Left lobe of liver (tissue), 2 donors: ENCODE measurements at places on chromosomes 13 and 19.
A peak's percentile ranks its signal among the peaks of the same experiment; 100 is the strongest.

- DNase-seq = no peak
Measured at GRCh38 chr19:11020982-11021759, 60.3 kb downstream of the SMARCA4 start.

DNA sequence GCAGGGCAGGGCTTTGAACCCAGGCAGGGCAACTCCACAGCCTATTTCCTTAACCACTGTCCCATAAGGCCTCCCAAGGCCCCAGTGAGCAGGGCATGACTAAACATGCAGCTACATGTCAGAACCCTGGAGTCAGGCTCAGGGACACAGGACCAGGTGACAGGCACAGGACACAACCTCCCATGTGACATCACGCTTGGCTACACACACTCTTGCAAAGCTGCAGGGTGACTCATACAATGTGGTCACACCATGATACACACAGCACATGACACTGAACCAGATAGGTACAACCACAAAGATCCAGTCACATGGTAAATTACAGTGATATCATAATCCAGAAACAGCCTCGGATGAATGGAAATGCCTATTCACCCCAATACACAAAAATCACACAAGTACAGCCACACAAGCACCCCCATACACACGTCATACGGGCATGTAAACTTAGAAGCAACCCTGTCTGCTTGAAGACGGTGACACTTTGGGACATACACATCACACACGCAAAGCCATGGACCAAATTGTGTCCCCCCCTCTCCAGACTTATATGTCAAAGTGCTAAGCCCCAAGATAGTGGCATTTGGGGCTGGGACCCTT, 14.5 kb downstream of the KLK4 start:
- no peak for DNase-seq

GRCh38 chr19:16330368-16330801, 5.8 kb downstream of the KLF2 start:
- peak; percentile 62 for DNase-seq

DNA sequence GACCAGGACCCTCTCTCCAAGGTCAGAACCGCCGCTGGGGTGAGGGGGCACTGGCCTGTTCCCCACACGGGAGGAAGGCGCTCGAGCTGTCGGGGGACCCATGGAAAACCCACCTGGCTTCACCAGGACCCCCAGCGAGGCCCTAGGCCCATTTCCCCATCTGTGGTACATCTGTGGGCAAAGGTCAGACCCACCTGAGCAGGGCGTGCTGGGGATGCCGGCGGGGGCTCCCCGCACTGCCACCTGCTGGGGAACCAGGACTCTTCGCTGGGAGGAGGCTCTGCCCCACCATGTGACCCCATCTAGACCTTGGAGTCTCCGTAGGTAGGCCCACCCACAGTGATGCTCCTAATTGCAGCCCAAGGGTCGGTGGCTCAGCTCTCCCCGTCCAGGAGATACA, 511 bp downstream of the WDR88 start:
- DNase-seq = no peak

DNA sequence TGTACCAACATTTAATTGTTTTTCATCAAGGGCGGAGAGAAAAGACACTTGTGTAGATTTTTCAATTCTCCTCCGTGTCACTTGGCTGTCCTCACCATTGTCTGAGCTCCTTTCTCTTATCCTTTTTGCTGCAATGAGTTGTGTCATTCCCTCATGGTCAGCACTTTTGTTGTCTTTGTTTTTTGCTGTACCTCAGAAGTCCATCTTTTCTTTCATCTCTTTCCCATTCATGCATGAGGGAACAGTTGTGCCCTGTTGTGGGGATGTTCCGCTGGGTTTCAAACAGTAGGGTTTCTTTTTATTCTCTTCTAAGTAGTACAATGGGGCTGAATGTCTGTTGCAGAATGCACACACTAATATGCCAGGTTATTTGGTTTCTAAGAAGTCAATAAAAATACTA, 222.6 kb downstream of the TM9SF2 start:
- no peak for DNase-seq

GRCh38 chr13:88526186-88526852, 855.1 kb downstream of the SLITRK5 start:
- DNase-seq = no peak

DNA sequence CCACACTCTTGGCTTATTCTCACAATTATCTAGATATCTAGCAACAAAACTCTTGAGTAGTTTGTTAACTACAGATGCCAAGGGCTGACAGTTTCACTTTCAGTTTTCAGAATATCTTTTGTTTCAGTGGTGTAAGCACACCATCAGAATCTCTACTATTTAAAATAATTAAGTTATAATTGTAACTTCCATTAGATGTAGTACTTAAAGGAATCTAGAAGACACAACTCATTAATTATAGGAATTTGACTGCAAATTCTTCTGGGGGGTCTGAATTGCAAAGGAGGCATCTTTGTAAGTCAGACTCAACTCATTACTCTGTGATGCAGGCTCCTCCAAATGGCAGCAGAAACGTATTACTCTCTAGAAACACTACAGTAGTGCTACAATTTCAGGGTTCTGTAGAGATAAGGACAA, 44.9 kb upstream of the USPL1 start:
- DNase-seq = no peak

- no peak for DNase-seq
Measured at GRCh38 chr19:9913237-9914000, 22.9 kb downstream of the OLFM2 start.

GRCh38 chr19:15820646-15821045, 5.2 kb upstream of the OR10H1 start:
- no peak for DNase-seq

- DNase-seq = no peak
Measured at GRCh38 chr13:111210544-111211469, 95.7 kb downstream of the ARHGEF7 start.

GRCh38 chr13:49418206-49418605, 25.7 kb downstream of the CAB39L start:
- no peak for DNase-seq

- peak; percentile 97 for DNase-seq
Measured at GRCh38 chr19:18385675-18386542, at the start of gene GDF15. GDF15 (plus strand) TSS chr19:18386158; CDS start chr19:18386190, 32 bp downstream.

- no peak for DNase-seq
Measured at GRCh38 chr13:43936647-43937046, 56.9 kb downstream of the LACC1 start.

GRCh38 chr13:35549481-35549880, 73.0 kb upstream of the MAB21L1 start:
- DNase-seq = no peak

- no peak for DNase-seq
Measured at GRCh38 chr19:7676854-7677253, at the start of gene MCEMP1. MCEMP1 (plus strand) TSS chr19:7677090; CDS start chr19:7677121, 31 bp downstream.

GRCh38 chr13:34567597-34567996, 374.5 kb upstream of the NBEA start:
- no peak for DNase-seq

DNA sequence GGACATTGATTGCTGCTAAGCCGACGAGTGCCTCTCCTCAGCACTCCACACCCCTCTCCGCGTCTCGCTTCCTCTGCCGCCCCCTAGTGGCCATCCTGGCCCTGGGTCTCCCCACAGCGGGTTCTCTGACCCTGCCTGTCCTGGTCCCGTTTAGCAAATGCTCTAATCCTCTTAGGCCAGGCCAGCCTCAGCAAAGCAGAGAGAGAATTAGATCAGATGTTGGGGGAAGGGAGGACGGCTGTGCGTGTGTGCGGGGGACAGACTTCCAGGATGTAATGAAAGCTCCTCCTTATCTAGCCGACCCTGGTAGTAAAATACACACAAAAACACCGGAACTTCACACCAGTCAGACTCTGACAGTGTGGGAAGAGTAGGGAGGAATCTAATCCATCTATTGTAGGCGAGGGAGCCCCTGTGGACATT, 4.5 kb downstream of the TPRX2 start:
- peak; percentile 84 for DNase-seq

DNA sequence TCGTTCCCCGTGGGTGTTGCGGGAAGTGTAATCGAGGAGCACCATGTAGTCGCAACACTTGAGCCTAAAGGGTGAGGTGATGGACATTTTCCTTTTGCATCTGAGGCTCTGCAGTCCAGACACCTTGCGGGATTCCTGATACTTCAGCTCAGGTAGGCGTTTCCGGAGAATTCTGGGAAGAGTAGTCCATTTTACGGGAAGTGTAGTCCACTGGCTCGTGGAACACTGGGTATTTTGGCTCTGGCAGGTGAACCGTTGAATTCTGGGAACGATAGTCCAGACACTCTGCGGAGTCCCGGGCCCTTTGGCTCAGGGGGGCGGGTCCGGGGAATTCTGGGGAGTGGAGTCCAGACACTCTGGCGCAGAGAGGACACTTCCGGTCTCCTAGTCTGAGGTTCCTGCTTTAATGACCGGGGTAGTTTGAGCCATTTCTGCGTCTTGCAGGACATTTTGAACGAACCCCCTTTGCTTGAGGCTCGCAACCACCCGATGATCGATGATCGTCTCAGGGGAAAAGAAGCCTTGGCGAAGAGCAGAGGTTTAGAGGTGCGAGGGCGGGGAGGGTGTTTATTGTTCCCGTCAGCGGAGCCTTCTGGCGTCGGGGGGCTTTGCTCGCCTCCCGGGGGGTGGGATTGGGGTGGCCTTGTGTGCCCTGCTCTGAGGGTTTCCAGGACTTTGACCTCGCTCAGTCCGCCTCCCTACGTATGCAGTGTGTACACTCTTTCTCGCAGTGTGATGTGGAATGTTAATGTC, at the start of gene ZNF223:
TSS of gene ZNF223 (plus strand) at position 387 of the 753 bp plus-strand sequence. CDS start 3,141 bp downstream, outside the sequence.
- peak; percentile 97 for DNase-seq

DNA sequence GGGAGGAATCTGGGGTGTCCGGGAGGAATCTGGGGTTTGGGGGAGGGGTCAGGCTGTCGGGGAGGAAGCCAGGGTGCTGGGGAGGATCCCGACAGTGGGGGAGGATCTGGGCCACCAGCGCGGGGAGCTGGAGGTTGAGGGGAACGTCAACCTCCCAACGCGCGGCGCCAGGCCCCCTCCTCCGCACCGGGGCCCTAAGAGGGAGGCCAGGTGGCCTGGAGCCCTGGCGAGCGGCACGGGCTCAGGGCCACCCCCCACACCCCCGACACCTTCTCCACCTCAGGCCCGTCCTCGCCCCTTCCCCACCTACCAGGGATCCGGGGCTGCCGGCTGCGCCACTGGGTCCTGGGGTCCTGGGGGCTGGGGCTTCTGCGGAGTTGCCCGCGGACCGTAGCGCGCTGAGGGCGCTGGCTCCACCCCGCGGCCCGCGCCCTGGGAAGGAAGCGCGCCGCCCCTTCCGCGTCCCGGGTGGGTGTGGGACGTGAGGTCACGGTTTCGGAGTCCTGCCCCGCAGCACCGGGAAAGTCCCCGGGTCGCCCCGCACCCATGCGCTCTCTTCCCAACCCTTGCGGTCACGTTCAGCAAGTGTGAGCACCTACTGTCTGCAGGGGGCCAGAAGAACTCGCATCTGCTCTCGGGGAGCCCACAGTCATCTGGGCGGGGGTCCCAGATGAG, at the start of gene TICAM1:
TSS of gene TICAM1 (minus strand) at position 409 of the 675 bp plus-strand sequence. CDS start 13,335 bp downstream, outside the sequence.
- peak; percentile 87 for DNase-seq

DNA sequence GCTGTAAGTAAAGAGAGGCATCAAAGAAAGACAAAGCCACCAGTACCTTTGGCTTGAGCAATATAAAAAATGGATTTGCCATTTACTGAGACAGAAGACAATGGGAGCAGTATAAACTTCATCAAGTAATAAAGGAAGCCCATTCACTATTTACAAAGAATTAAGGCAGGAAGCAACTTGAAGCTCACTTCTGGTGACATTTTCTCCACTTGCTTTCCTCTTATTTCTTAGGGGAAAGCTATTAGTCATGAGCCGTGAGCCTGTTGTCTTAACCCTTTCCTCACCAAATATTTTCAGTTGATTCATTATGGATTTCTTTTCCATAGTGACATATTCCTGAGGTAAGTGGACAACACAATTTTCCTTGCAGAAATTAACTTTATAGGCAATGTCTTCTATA, 156.8 kb downstream of the DNAJC3 start:
- no peak for DNase-seq

DNA sequence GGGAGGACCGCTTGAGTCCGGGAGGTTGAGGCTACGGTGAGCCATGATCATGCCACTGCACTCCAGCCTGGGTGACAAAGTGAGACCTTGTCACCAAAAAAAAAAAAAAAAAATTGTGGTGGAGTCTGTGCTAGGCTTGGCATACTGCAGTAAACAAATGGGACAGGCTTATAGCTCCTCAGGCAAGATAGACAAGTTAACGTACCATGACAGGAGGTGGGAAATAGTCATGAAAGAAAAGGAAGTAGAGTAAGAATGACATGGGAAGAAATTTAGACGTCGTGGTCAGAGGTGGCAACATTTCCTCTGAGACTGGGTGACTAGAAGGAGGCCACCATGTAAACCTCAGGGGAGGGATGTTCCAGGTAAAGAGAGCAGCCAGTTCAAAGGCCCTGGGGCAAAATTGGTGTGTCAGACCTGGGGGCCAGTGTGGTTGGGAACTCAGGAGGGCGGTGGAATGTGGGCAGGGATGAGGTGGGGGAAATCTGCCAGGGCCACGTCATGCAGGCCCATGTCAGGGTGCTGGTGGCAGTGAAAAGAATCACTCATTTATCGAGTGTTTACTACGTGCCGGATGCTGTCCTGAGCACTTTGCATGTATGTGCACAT, 5.6 kb downstream of the SNRPA start:
- no peak for DNase-seq

- no peak for DNase-seq
Measured at GRCh38 chr19:4185413-4186086, 3.1 kb downstream of the ANKRD24 start.

- no peak for DNase-seq
Measured at GRCh38 chr13:21043898-21044297, 17.5 kb downstream of the LATS2 start.

DNA sequence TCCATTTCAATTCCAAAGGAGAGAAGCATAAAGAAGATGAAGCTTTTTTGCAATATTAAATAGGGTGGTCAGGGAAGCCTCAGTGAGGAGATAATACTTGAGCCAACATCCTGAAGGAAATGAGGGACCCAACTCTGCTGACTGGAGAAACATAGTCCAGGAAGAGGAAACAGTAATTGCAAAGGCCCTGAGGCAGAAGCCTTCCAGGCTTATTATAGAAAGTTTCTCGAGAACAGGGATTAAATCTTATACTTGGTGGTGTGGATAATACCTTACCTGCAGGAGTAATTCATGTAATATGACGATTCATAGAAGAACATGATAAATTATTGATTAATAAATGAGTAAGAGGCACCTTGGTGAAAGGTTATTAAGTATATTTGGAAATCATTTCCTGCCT, 1.0 kb upstream of the RFC3 start:
- DNase-seq = no peak

DNA sequence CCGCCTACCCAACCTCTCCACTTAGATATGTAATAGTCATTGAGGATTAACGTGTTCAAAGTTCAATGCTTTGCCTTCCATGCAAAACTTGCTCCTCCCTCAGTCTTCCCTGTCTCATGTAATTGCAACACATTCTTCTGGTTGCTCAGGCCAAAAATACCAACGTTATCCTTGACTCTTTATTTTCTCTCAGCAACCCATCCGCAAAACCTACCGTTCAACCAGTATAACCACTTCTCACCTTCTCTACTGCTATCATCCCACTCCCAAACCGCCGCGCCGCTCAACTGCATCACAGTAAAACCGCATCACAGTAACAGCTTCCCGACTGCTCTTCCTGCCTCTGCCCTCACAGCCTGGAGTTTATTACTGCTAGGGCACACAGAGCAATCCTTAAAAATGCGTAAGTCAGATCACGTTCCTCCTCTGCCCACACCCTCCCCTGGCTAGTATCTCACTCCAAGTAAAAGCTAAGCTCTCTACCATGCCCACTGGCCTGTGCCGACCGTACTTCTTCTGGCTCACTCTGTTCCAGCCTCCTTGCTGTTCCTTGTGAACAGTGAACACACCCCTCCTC, 8.2 kb downstream of the MTIF3 start:
- DNase-seq = no peak

GRCh38 chr19:50794074-50794875, 4.1 kb downstream of the ACP4 start:
- no peak for DNase-seq
